Skin of body (tissue), 3 donors: ENCODE measurements at places on chromosomes 3 and 15.
A peak's percentile ranks its signal among the peaks of the same experiment; 100 is the strongest.

DNA sequence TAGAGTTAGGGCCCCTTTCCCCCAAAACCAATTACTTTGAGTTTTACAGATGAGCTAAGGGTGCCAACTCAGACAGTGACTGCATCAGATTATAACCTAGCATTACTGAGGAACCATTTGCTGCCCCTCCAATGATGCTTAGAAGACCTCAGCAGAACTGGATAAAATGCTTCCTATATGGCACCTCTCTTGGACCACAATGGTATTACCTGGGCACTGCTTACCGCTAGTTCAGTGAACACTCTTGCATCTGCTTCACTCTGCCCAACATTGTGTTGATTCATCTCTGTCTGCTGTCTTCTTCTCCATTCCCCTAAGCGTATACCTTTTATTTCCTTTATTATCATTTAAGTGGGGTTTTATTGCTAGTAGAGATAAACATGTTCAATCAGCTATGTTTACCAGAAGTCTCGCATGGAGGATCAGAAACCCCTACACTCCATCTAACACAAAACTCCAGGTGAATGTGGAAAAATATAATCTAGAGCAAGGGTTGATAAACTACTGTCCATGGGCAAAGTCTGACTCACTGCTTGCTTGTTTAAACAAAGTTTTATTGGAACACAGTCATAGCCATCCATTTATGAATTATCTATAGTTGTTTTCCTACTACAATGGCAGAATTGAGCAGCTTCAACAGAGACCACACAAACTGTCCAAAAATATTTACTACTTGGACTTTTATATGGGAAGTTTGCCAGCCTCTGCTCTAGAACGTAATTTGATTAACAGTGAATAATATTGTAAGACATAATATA is 100.2 kb upstream of the PTX3 start:
- DNase-seq: no peak

DNA sequence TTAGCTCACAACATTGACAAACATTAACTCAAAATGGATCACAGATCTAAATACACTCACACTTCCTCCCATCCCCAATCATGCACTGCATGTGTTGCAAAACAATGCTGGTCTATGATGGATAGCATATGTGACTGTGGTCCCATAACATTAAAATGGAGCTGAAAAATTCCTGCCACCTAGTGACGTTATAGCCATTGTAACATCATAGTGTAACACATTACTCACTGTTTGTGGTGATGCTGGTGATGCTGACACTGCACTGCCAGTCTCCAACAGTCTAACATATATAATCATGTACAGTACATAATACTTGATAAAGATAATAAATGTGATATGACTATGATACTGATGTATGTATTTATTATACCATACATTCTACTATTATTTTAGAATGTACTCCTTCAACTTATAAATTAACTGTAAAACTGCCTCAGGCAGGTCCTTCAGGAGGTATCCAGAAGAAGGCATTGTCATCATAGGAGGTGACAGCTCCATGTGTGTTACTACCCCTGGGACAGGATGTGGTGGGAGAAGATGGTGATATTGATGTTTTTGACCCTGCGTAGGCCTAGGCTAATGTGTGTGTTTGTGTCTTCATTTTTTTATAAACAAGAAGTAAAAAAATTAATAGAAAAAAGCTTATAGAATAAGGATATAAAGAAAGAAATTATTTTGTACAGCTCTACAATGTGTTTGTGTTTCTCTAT is 41.3 kb downstream of the TXNRD3 start:
- peak; percentile 18 for DNase-seq

- DNase-seq: no peak
Observed at GRCh38 chr15:70244978-70245542, 147.3 kb upstream of the TLE3 start.

DNA sequence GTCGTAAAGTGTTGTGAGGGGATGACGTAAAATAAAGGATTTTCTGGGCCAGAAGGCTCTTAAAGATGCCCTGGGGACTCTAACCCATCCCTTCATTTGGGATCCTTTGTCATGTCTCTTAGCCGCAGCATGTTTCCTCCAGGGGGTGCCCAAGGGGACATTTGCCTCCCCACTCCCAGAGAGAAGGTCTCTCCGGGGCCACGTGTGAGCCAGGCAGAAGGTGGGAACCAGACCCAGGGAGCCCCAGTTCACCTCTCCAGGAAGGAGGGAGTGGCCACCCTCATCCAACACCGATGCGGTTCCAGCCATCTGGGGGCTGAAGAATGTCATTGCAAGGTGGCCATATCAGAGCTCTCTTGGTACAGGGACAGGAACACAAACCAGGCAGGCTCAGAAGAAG is 25.2 kb downstream of the ST8SIA2 start:
- DNase-seq: no peak

GRCh38 chr3:9686050-9686550 is 17.5 kb upstream of the CPNE9 start:
- no peak for DNase-seq

GRCh38 chr3:138374573-138375134 is 26.3 kb downstream of the MRAS start:
- no peak for DNase-seq

GRCh38 chr15:93063262-93063671 is 25.7 kb downstream of the RGMA start:
- DNase-seq: no peak

DNA sequence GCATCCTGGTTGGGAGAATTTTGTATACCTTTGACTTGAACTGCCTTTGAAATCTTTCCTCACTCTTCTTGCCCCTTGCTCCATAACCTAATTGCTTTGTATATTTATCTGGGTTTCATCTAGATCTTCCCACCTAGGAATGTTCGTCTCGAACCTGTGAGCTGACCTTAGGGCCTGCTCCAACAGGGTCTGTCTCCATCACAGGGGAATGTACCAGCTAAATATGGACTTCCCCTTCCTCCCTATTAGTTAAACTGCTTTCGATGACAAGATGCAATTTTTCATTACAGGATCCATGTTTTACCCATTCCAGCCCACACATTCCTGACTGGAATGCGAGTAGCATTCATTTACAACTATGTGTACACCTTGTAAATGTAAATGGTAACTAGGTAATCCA is 10.6 kb upstream of the ETV5 start:
- DNase-seq: no peak

DNA sequence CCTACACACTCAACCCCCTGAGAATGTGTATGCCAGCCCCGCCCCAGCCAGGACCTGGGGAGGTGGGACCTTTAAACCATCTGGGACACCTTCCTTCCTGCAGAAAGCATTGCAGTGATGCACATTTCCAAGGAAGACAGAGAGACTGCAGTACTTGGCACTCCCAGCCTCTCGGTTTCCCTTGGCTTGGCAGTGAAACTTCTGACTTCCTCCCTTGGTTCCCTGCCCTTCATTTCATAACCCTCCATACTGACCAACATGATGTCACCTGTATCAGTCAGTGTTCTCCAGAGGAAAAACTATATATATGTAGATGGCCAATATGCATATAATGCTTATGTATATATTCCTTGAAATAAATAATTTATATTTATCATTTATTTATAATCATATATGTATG is 103.2 kb downstream of the SST start:
- no peak for DNase-seq

DNA sequence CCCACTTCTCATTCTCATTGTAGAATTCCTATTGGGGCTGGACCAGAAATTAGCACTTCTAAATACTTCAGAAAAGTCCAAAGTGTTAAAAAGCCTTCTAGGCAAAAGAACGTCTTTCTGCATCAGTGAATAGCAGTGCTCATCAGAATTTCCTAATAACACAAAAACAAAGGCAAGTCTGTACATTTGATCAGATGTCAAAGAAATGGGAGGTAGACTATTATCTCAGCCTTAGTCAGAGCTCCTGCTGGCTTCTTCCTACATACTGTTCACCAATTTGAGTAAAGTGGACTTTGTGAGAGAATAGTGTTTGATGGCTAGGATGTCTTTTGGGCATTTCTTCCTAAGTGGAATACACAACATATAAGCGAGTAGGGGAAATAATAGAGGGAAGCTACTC is 48.7 kb downstream of the FOXB1 start:
- DNase-seq: no peak

GRCh38 chr3:171981271-171981605 is 58.1 kb upstream of the FNDC3B start:
- no peak for DNase-seq

DNA sequence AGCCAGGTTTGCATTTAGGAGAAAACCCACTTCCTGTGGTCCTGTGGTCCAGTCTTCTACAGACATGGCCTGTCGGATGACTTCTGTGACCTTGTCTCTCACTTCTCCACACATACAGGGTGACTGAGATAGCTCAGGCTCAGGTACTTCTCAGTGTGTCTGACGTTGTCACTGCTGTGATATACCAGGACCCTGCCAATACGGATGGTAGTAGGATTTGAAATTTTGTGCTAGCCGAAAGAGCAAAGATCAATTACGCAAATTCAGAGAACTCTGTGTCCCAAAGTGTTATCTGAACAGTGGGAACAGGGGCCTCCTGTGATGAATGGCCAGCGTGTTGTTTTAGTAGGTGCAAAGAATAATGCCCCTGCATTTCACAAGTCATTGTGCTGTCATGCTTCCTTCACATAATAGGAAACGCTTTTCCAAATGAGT is 128.9 kb downstream of the MCTP2 start:
- DNase-seq: no peak

DNA sequence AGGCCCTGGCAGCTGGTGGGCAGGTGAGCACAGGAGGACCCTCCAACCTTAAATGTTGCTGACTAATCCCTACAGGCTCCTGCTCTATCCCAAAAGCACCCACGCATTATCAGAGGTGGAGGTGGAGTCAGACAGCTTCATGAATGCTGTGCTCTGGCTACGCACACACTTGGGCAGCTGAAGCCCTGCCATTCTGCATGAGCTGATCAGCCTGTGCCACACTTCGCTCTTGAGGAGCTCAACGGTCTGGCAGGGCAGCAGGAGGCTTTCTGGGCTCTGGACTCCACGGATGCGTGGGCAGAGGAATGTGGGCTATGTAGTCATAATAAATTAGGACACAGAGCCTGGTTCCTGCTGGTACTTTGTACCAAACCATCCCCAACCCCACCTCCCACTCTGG is 6.1 kb downstream of the MST1 start:
- no peak for DNase-seq

DNA sequence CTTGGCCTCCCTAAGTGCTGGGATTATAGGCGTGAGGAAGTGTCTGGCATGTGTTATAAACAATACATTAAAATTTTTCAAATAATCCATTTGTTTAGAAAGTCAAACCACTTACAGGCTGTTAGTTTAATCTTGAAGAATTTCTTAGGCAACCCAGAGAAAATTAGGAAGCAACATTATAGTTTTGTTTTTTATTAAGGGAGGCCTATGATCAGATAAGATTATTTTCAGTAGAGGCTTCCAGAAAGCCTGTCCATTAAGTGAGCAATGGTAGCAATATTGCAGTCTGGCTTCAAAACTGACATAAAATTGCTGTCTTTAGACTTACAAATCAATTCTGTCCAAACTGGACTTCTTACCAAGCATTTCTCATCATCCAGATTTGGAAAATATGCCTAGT is 49.6 kb downstream of the CD47 start:
- no peak for DNase-seq

DNA sequence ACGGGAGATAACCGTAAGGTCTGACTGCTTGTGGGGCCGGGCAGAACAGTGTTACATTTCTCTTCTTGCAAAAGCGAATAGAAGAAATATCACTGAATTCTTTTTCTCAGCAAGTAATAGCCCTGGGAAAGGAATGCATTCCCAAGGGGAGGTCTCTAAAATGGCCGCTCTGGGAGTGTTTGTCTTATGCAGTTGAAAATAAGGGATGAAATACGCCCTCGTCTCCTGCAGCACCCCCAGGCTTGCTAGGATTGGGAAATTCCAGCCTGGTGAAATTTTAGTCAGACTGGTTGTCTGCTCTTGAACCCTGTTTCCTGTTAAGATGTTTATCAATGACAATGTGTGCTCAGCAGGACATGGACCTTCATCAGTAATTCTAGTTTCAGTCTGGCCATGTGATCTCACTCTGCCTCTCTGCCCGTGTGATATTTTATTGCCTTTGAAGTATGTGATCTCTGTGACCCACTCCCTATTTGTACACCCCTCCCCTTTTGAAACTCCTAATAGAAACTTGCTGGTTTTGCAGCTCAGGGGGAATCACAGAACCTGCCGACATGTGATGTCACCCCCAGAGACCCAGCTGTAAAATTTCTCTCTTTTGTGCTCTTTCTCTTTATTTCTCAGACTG is 715.6 kb downstream of the ROBO1 start:
- DNase-seq: no peak

- no peak for DNase-seq
Observed at GRCh38 chr15:42152196-42152920, 4.1 kb downstream of the PLA2G4F start.

DNA sequence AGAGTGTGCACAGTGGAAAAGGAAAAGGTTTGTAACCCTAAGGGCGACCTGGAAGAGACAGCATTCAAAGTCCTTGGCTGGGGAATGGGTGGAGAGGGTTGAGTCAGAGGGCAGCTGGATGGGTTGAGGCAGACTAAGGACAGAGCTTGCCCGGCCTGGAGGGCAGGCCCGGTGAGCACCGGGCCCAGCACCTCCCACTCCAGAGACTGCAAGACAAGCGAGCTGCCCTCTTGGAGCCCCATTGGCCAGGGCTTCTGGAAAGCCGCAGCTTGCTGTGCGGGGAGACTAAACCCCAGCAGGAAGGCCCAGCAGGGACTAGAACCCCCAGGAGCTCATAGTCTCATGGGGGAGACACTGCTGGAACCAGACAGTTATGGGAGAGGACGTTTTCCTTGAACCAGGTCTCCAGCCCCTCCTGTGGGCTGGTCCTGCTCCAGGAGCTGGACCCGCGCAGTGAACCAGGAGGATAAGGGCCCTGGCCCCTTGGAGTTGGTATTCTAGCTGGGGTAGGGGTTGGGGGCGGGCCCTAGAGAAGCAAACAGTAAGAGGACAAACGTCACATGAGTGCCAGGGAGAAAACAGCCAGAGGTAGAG is 59.1 kb downstream of the RGMA start:
- no peak for DNase-seq

DNA sequence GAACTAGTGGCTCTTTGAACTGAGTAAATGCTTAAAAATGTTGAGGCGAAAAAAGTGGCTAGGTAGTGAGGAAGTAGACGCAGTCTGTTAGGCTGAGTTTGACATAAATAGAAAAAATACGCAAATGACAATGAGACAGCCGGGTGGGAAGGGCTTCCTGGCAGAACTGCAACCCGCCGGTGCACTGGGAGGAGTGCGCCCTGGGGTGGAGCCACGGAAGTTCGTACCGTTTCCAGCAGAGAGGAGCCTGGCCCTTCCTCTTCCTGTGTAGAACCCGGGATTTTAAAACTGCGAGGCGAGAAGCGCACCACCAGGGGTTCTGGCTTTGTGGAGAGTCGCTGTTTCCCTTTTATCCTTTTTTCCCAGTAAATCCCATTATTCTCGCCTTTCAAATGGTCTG is 602.6 kb downstream of the PYDC2 start:
- DNase-seq: no peak

- DNase-seq: no peak
Observed at GRCh38 chr3:32998631-32999451, 47.4 kb downstream of the CCR4 start.

DNA sequence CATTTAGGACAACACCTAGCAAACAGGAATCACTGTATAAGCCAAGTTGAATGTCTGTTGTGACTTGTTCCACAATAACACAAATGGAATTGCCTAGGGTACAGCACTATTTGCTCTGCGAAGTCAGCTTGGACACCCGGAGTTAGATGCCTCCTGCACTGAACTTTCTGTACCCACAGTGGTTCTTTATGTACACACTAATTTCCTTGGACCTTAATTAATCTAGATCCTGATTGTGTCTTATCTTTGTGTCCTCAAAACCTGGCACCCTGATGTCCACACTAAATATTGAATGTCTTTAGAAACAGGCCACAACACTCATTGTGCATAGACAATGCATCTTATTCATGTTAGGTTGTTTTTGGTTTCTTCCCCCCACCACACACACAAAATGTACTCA is 278.9 kb upstream of the NR2F2 start:
- DNase-seq: no peak
